Activated T-cell treated with anti-CD3 and anti-CD28 coated beads, Interleukin-2, amount 50 U/mL, for 72 hours (primary cell): ENCODE measurements at places on chromosomes 12 and 14. TPM values are rescaled to one million over a fixed set of nuclear protein-coding genes. Genes with fewer than 3 reads are reported as not detected.

DNA sequence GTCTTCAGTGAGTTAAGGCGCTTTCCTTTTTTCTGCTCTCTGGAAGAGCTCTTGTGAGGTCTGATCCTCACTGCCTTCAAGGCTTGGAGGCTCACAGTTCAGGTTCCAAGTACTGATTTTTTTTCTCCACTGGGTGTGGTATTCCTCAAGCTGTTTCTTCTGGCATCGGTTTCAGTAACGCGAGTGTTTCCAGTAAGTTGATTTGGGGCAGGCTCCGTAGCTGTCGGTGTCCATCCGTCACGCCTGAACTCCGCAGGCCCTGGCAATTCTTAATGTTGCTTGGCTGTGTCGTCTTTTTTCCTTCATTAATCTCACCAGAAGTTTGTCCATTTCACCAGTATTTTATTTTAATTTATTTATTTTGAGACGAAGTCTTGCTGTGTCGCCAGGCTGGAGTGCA is 30.6 kb downstream of the LRCOL1 start:
- H3K27ac ChIP-seq: no peak overlapping the region
- H3K36me3 ChIP-seq: peaks cover 4% of the 10 kb centered on the region
- H3K27me3 ChIP-seq: no peaks in the 10 kb centered on the region
- H3K4me1 ChIP-seq: no peaks in the 10 kb centered on the region
- H3K4me3 ChIP-seq: no peak overlapping the region

- H3K27ac ChIP-seq: no peak overlapping the region
- no peak for DNase-seq
- H3K4me1 ChIP-seq: no peaks in the 10 kb centered on the region
- H3K27me3 ChIP-seq: no peaks in the 10 kb centered on the region
- H3K36me3 ChIP-seq: no peaks in the 10 kb centered on the region
Measured at GRCh38 chr14:31510222-31510621, 22.4 kb upstream of the GPR33 start.

GRCh38 chr12:106226884-106227640 is 20.8 kb downstream of the CKAP4 start:
- H3K27ac ChIP-seq: peak overlapping the region; percentile 50
- no peaks in the 10 kb centered on the region for H3K36me3 ChIP-seq
- peak; percentile 16 for DNase-seq
- H3K4me1 ChIP-seq: peaks cover 12% of the 10 kb centered on the region
- no peak overlapping the region for H3K4me3 ChIP-seq

- no peaks in the 10 kb centered on the region for H3K36me3 ChIP-seq
- H3K4me3 ChIP-seq: peak overlapping the region; percentile 45
- H3K4me1 ChIP-seq: no peaks in the 10 kb centered on the region
- no peak overlapping the region for H3K27ac ChIP-seq
Measured at GRCh38 chr14:102927346-102927877, 4.9 kb downstream of the AMN start.

DNA sequence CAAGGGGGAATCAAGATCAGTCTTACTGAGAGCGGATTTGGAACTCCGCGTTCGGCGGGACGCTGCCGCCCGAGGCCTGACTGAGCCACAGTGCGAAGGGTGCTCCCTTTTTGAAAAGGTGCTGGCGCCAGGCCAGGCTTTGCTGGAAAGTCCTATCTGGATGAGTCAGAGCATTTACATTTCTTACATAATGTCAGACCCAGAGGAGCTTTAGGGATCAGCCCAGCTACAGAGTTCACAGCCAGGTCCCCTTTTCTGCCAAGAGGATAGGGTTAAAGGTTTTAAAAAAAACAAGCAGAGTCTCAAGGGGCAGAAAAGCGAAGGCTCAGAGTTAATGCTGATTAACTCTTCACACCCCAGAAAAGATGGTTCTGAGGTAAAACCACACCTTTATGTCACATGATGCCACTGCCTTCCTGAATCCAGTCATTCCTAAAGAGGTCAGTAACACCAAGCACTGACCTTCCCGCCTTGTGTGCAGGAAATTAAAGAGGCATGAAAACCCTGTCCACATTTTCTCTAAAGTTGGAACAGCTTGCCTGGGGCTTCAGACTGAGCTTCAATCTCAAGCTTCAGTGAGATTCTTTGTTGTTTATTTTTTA is 11.7 kb upstream of the FBXL14 start:
- H3K36me3 ChIP-seq: no peaks in the 10 kb centered on the region
- peaks cover 5% of the 10 kb centered on the region for H3K27me3 ChIP-seq
- peak; percentile 79 for DNase-seq
- H3K4me3 ChIP-seq: peak overlapping the region; percentile 91

GRCh38 chr12:67091678-67092077 is 177.5 kb upstream of the CAND1 start:
- H3K27me3 ChIP-seq: peaks cover 9% of the 10 kb centered on the region
- no peaks in the 10 kb centered on the region for H3K4me1 ChIP-seq
- no peak overlapping the region for H3K4me3 ChIP-seq
- no peak overlapping the region for H3K27ac ChIP-seq
- no peak for DNase-seq

- no peak overlapping the region for H3K27ac ChIP-seq
- peaks cover 47% of the 10 kb centered on the region for H3K36me3 ChIP-seq
- H3K4me3 ChIP-seq: no peak overlapping the region
- H3K27me3 ChIP-seq: no peaks in the 10 kb centered on the region
Measured at GRCh38 chr12:124476011-124476400, 91.4 kb downstream of the NCOR2 start.

DNA sequence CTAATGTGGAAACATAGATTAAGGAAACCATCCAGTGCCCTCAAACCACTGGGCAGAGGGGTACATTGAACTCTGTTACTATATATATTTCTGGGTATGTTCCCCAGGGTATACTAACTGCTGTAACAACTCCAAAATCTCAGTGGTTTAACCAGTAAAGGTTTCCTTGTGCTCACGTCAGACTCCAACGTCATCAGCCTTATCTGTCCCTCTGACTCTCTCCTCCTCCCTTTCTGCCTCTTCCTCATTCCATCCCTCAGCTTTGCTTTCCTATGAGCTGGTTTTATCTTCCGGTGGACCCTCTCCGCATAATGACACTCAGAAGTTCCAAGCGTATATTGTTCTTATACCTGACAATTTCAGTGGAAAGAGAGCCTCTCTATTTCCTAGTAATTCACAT is 21.2 kb upstream of the SMCO2 start:
- H3K4me1 ChIP-seq: no peaks in the 10 kb centered on the region
- no peak overlapping the region for H3K4me3 ChIP-seq
- no peaks in the 10 kb centered on the region for H3K27me3 ChIP-seq
- no peak for DNase-seq

GRCh38 chr12:8819666-8819980 is 2.8 kb upstream of the A2ML1 start:
- no peak overlapping the region for H3K4me3 ChIP-seq
- H3K4me1 ChIP-seq: no peaks in the 10 kb centered on the region
- no peaks in the 10 kb centered on the region for H3K27me3 ChIP-seq
- no peak overlapping the region for H3K27ac ChIP-seq
- no peaks in the 10 kb centered on the region for H3K36me3 ChIP-seq

DNA sequence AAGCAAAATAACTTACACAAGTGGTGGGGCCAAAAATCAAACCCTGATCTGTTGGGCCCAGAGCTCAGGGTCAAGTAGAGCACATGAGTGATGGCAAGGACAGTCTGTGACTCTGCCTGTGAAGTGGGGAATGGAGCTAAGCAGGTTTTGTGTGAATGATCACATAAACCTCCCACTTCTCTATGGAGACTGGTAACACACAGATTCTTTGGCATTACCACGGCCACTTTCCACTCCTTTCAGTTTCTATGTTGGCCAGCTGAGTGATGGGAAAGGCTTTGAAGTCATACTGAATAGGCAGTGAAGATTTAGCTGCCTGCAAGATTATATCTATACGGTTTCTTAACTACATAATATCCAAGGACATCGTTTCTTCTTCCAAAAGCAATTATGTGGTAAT is 97.9 kb downstream of the ARMH4 start:
- H3K4me3 ChIP-seq: no peak overlapping the region
- H3K27ac ChIP-seq: no peak overlapping the region

DNA sequence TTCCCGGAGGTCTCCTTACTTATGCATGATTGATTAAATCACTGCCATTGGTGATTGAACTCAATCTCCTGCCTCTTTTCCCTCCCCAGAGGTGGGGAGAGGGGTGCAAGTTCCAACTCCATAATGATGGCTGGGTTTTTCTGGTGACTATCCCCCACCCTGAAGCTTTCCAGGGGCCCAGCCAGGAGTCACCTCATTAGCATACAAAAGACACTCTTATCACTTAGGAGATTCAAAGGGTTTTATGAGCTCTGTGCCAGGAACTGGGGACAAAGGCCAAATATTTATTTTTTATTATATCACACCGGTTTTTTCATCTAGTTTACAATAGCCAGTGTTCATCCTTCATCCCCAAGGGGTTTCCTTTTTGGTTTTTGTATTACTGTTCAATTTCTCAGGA is 300.7 kb downstream of the ETNK1 start:
- DNase-seq: no peak
- H3K27me3 ChIP-seq: no peaks in the 10 kb centered on the region
- H3K27ac ChIP-seq: no peak overlapping the region
- H3K4me3 ChIP-seq: no peak overlapping the region

DNA sequence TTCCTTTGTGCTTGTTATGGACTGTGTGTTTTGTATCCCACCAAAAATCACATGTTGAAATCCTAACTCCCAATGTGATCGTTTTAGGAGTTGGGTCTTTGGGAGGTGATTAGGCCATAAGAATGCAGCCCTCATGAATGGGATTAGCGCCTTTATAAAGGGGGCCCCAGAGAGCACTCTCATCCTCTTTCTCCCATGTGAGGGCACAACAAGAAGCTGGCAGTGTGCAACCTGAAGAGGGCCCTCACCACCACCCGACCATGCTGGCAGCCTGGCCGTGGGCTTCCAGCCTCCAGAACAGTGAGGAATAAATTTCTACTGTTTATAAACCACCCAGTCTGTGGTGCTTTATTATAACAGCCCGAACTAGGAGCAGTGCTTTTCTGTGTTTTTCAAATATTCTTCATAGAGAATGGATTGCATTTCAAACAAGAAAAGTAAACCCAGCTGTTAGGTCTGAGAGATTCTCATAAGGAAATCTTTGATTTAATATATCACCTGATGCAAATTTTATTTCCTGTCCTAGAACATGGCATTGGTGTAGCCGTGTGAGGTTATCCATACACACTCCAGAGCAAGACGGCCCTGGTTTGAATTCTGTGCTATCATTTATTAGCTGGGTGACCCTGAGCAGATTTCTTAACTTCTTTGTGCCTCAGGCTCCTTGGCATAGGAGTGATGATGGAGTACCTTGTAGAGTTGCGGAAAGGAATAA is 27.8 kb downstream of the HSPB8 start:
- DNase-seq: no peak
- no peak overlapping the region for H3K27ac ChIP-seq
- H3K4me1 ChIP-seq: no peaks in the 10 kb centered on the region
- no peaks in the 10 kb centered on the region for H3K36me3 ChIP-seq

DNA sequence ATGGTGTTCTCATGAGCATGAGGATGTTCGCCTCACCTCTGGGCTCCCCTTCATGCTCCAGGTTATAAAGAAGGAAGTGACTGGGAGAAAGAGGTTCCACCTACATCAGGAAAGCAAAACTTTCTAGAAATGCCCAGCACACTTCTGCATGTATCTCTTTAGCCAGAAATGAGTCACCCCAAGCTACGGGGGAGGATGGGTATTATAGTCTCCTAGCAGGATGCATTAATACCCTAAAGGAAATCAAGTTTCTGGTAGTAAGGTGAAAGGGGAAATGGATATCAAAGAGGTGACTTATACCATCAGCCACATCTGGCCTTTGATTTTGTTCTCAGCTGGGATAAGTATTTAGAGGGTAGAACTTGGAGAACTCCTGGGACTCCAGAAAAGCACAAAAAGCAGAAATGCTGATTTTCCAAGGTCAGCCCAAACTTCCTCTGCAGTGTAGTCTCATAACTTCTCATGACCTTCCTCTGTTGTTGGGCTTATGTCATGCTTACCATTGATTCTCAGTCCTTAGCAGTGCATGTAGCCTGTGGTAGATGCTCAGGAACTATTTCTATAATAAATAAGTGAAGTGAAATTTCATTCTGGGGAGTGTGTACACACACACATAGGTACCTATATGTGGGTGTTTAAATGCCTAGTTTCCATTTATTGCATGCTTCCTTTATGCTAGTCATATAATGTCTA is 209.4 kb upstream of the CRY1 start:
- no peak overlapping the region for H3K4me3 ChIP-seq
- DNase-seq: no peak

DNA sequence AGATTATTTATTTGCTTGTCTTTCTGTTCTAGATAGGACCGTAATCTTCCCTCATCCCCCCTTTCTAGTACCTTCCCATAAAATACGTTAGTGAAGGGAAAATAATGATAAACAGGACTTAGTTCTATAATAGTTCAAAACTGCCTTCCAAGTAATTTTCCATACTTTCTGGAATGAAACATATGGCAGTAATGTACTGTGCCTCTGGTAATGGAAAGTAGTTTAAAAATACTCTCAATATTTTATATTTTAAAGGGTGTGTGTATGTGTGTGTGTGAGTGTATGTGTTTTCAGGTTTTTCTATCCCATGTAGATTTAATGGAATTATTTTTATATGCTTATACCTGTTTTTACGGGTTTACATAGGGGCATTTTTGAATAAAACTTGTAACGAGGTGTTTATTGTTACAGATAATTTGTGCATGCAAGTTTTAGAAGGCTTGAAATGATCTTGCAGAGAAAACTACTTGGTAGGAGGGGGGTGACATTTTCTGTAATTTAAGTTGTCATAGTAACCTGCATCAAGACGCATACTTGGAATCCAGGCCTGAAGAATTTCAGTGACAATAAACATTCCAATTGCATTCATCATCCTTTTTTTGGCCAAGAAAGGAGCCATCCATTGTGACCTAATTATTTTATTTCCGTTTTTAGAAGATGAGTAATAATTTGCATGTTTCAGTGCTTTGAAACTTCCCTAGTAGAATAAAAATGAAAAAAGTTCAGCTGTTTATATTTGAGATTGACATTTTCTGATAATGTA is 38.9 kb downstream of the RASSF8 start:
- H3K27me3 ChIP-seq: peaks cover 5% of the 10 kb centered on the region
- H3K4me3 ChIP-seq: no peak overlapping the region
- H3K4me1 ChIP-seq: no peaks in the 10 kb centered on the region
- H3K36me3 ChIP-seq: no peaks in the 10 kb centered on the region

DNA sequence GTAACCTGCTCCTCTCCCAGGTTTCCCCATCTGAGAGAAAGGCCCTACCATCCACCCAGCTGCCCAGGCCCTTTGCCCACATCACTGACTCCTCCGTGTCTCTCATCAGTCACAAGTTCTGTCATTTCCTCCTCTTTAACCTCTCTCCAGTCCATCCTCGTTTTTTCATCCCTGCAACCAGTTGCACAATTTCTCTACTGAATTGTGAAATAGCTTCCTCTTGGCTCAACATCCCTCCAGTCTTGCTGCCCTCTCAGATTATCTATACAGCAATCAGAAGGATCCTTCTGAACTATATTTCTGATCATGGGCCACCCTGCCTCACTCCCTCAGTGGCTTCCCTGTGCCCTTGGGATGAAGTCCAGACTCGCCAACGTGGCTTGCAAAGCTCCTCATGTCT is 6.8 kb downstream of the FAM161B start:
- H3K27ac ChIP-seq: peak overlapping the region; percentile 1
- no peak for DNase-seq
- H3K27me3 ChIP-seq: no peaks in the 10 kb centered on the region
- no peaks in the 10 kb centered on the region for H3K36me3 ChIP-seq
- no peak overlapping the region for H3K4me3 ChIP-seq

- no peaks in the 10 kb centered on the region for H3K36me3 ChIP-seq
- peak overlapping the region; percentile 42 for H3K4me3 ChIP-seq
- no peaks in the 10 kb centered on the region for H3K27me3 ChIP-seq
- peak overlapping the region; percentile 13 for H3K27ac ChIP-seq
- H3K4me1 ChIP-seq: peaks cover 32% of the 10 kb centered on the region
Measured at GRCh38 chr12:1666685-1667162, 24.1 kb upstream of the ADIPOR2 start.

The ALX1 gene
- total RNA-seq: not detected

The NR4A1 gene
- total RNA-seq: 113 TPM

The GPR132 gene
- 38.2 TPM for total RNA-seq

The WNT5B gene
- 0.22 TPM for total RNA-seq

The SRRM4 gene
- total RNA-seq: not detected

The NRXN3 gene
- not detected for total RNA-seq

The ASIC1 gene
- 5.8 TPM for total RNA-seq
